Amniotic stem cell (primary cell): ENCODE measurements at places on chromosomes 3 and 15.

DNA sequence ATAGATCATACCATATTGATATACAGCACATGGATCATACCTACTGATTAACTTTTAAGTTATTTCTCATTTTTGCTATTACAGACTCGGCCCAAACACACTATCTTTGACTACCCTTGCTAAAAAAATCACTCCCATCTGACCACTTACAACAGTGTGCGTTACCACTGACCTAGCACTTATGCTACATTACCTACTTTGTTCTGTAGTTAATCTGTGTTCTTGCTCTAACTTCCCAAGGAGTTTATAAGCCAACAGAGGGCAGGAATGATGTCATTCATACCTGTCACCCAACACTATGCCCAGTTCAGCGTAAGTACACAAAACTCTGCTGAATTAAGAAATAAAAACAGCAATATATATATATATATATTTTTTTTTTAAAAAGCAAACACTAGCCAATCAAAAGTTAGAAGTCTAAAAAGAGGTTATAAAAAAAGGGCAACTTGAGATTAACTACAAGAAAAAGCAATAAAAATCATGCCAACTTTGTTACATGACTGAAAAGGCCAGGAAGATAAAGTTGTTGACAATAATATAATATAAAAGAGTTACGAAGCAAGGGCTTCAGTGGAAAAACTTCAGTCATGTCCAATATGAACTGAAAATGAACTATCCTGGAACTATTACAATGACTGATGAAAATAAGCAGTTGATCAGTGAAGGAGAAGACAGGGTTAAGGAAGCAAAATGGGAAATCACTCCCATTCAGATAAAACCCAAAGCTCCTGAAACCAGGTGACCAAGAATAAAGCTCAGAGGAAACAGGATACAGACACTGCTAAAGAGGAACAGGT lies 33.6 kb downstream of the EDC3 start:
- no peak for DNase-seq

GRCh38 chr3:132183811-132184210 lies 133.4 kb upstream of the ACP3 start:
- no peak for DNase-seq

- DNase-seq, result no peak
Measured at GRCh38 chr3:29892976-29893554, 612.2 kb downstream of the RBMS3 start.

GRCh38 chr3:101124125-101124524 lies 130.9 kb upstream of the ABI3BP start:
- DNase-seq, result no peak

- no peak for DNase-seq
Measured at GRCh38 chr3:46536758-46537157, 29.3 kb downstream of the LRRC2 start.

GRCh38 chr3:171752329-171752728 lies 58.0 kb downstream of the PLD1 start:
- DNase-seq, result no peak

DNA sequence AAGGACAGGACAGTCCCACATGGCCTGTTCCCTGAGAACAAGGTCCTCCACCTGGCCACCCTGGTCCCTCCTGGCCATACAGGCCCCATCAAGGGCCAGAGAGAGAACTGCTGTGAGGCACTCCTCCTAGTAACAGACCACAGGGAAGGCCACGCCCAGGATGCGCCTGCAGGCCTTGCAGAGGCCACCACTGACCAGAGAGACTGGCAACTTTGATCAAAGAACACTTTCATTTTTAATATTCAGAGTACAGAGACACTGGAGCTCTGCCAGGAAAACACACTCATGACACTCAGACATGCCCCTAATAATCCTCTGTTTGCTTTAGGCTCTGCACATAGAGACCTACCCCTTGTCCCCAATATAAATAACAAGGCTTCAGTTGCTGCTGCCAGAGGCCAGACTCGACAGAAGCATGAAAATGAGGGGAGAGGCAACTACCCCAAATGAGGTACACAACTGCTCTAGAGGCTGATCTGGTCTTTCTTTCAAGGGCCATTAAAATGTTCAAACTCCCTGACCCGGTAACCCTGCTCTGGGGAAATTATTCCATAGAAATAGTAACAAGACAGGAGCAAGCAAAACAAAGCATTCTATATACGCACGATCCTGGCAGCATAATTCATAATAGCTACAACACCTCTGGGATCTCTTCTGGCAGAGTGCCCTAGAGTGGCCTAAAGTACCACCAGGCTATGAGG lies 44.8 kb downstream of the CCDC12 start:
- DNase-seq, result no peak

DNA sequence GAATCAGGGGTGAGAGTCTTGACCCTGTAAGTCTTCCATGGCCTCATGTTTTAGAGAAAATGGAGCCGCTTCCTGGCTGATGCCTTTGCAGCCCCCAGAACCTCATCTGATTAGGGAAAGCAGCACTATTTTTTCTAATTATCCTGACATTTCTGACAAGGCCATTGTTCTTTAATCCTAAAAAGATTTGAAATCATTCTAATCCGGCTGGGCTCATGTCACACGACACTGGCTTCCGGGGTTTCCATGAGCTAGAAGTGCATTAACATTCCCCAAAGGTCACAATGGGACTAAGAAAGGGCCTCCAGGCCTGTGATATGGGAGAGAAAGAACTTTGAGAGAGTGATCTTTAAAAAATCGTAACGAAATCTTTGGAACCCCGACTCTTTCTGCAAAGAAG lies 33.1 kb downstream of the RBP2 start:
- no peak for DNase-seq

DNA sequence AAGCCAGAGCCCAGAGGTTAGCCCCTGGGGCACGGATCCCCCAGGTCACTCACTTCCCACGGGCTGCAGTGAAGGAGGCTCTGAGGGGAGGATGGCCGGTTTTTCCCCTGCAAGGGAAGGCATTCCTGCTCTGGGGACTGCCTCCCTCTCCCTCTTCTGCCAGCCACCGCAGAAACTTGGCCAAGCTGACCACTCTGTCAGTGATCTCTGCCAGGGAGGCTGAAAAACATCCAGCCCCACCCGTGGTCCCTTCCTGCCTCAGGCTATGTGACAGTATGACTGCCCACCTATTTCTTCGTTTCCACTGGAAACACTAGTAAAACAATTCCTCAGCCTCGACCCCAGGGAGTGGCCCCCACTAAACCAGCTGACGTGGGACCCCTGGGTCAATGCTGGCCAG lies 14.6 kb upstream of the FANCD2 start:
- DNase-seq, result no peak

DNA sequence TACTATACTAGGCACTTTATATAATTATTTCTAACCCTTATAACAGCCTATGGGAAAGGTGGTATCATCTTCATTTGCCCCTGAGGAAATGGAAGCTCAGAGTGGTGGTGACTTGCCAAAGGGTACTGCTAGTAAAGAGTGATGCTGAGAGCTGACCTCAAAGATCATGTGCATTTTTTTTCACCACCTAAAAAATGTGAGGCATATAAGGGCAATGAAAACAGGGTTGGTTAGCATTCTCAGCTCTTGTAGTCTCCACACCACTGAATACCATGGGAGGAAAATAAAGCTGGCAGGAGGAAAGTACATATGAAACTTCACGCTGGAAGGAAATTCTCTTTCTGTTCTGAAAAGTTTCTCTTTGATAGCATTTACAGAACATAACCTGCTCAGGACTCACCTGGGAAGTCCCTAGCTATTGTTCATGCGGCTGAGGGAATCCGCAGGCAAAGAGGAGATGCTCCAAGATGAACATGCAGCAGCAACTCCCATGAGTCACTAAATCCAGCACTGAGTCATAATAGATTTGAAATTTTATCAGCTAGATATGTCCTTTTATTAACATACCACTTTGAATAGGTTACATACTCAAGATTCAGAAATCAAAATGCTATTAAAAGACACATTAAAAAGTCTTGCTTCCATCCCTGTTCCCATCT lies 17.3 kb downstream of the FAIM start:
- DNase-seq, result peak; percentile 27

DNA sequence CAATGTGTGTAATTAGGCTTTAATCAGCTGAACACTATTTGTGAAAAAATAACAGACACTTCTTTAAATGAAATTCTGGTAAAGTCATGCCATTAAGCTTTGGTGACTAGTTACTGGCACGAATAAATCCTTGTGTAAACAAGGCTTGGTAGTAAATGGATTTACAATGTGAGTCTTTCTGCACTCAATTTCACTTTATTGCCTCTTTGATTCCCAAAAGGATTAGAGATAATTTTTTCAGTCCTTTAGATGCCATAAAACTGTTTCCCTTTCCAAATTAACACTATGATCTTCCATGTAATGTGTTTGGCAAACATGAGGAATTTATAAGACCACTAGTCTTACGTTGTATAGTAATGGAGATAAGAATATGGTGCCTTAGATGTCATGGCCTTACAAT lies 339.5 kb upstream of the DNAJC19 start:
- no peak for DNase-seq

DNA sequence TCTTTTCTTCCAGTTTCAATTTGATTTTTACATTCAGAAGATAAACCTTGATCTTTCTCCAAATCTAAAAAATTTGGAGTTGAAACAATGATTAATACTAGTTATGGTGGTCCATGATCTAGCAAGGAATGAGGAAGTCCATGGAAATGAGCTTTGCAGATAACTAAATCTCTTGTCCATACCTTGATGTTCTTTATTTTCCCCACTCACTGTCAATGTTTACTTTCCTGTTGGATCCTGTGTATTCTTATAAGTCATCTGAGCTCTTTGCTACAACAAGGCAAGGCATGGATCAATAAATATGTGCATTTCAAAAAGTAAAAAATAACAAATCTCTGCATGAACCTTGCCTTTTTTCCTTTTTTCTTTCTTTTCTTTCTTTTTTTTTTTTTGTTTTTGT lies 6.2 kb upstream of the MYO1E start:
- no peak for DNase-seq

- no peak for DNase-seq
Measured at GRCh38 chr3:11291808-11292207, 19.6 kb downstream of the ATG7 start.

DNA sequence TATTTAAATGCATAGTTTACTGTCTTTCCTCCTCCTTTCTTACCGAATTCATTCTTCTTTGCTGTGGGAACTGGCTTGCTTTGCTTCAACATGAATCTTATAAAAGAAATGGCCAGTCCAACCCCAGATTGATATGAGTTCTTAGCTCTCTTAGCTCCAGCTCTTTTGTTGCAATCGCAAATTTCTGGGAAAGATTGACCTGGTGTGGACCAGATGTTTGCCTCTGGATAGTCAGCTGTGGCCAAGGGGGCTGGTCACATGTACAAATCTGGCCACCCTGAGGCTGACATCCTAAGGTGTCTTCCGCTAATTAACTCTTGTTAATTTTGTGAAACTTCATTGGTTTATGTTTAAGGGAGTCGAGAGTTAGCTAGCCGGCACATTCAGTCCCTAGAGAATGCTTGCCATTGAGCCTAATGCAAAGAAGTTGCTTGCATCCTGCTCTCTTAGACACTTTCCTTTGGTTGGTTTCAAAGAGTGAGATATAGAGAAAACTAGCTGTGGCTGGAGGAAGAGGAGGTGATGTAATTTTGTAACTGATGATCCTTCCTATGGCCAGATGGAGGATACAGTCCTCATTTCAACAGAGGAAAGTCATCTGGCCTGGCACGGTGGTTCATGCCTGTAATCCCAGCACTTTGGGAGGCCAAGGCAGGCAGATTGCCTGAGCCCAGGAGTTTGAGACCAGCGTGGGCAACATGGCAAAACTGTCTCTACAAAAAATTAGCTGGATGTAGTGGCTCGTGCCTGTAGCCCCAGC lies 162.4 kb downstream of the ADAMTSL3 start:
- no peak for DNase-seq
